ENCODE measurements at places on chromosomes 7 and 10. TPM values are rescaled to one million over a fixed set of nuclear protein-coding genes. Genes with fewer than 3 reads are reported as not detected.

Gene C10orf105
- total RNA-seq: not detected

Gene WNT8B
- total RNA-seq: not detected

DNA sequence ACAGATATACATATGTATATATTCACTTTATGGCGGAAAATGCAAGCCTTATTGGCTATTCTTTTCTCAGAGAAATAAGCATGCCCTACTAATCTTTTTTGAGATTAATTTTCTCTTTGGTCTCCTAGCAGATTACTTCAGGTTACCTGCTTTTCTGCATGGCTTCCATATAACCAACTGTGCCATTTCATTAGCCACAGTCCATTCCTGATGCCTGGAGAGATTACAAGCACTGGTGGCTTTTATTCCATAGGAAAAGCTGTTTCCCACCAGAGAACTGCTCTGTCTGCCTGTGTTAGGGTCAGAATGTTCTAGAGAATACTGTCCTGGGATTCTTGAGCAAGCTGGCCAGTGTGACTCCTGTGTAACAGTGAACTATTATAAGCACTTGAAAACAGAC, 59.8 kb downstream of the LRRN3 start:
- no peak for DNase-seq

DNA sequence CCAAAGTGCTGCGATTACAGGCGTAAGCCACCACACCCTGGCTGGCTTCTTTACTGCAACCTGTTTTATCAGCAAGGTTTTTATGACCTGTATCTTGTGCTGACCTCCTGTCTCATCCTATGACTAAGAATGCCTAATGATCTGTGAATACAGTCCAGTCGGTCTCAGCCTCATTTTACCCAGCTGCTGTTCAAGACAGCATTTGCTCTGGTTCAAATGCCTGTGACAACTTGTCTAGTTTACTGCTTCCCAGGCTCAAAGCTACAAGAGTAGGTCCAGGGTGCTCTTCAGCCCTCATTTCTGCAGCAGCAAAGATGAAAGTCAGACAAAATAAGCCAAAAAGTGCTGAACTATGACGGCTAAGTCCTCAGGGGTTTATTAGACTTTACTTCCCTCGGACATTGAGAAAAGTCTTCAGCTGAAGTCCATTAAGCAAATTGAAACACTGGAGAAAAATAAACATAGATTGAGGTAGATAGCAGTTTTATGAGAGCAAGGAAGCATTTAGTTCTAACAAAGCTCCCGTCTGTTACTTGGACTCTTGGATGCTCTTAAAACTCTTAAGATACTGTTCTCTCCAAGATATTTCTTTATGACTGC, 12.5 kb upstream of the LYZL1 start:
- no peak for DNase-seq

- no peak for DNase-seq
These were observed 727.9 kb upstream of the KCND2 start for GRCh38 chr7:119545118-119545517.

All from stomach (tissue), 19 donors.